ENCODE measurements at places on chromosomes 5 and 9. TPM values are rescaled to one million over a fixed set of nuclear protein-coding genes. Genes with fewer than 3 reads are reported as not detected.

DNA sequence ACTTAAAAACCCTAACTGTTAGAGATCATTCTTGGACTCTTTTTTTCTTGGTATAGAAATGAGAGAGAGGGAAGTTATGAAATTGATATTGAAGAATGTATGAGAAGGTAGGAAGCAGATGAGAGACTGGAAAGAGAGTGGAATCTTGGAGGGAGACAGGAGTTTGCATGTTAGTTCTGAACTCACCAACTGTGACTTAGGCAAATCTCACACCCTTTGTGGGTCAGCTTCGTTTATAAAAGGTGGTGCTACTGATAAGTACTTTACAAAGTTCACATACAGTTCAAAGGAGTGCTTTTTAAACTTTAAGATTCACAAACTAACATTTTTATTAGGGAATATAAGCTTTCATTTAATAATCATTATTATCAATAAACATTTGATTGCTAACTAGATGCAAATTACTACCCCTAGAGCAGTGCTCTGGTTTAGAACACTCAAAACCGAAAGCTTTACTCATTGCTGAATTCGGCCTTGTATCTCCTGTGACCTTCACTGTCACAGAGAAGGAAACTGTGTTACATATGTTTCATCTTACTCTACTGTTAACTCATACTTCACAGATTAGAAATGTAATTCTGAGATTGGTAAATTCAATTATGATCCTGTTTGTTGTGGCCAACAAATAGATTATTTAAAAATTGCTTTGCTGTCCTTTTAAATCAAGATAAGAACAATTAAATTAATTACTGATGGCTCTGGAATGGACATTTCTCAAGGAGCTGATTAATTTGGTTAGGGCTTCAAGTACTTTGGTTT lies 143.2 kb downstream of the RMI1 start:
- no peak for DNase-seq

- DNase-seq = no peak
Measured at GRCh38 chr9:74765481-74765971, 122.2 kb downstream of the TRPM6 start.

DNA sequence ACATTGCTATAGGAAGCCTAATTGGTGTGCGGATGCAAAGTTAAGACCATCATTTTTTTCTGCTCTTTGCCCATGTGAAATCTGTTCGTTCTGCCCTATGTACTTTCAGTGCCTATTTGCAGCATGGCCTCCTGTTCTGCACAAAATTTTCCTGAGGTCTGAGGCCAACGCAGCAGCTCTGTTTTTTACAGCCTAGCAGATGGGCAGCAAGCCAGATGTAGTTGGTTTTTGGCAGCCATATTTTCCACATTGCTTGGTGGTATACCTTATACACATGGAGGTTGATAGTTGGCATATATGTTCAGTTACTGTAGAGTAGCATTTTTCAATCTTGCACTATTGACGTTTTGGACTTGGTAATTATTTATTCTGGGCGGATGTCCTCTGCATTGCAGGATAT lies 133.5 kb upstream of the MRPS30 start:
- no peak for DNase-seq

Gene CFAP90
- 2.8 TPM for total RNA-seq

Gene DRD1
- total RNA-seq = not detected

DNA sequence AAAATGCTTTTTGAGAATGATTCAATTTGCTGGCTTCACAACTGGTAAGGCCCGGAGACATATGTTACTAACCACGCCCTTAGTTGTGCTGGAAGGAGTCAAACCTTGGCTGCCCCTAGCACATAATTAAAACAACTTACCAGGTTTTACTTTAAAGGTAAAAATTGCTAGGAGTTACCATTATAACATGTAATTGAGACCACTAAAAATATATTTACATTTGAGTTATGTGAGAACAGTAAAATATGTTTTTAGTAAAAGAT lies 435.6 kb upstream of the CDH9 start:
- no peak for DNase-seq

Gene ZNF883
- 16.5 TPM for total RNA-seq

Gene CAMLG
- total RNA-seq = 45.3 TPM
